ENCODE measurements at places on chromosomes 16 and 17.

DNA sequence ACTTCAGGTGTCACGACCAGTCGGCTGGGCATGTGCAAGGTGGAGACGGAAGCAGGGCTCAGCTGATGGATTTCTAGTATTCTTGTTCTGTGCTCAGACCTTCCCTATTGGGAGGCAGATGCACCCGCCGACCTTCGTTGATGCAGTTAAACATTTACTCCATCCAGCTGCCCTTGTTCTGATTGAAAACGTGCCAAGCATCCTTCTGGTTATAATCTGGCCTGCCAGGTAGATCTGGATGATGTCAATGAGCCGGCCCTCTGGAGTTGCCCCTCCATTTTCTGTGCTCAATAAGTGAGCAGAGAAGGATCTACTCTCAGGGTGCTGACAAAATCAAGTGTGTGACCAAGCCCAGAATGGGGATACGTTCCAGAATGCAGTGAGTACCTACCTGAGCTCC is 38.3 kb downstream of the CCDC182 start:
- DNase-seq, result peak; percentile 85

- DNase-seq, result no peak
Observed at GRCh38 chr17:73598212-73598611, 46.0 kb downstream of the SDK2 start.

DNA sequence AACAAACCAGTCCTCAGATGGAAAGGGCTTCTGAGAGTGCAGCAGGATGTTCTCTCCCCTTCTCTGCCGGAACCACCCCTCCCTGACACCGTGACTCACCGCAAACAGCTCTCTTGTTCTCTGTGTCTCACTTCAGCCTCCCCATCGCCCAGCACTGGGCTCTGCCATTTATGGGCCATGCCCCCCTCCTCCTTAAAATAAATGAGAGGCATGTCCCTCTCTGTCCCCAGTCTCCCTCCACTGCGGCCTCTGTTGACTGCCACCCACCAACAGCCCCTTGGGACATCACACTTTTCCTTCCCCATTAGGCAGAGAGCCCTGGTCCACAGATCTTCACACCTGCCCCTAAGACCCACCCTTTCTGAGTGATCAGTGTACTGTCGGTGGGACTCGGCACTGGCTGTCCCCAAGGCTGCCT is 6.3 kb downstream of the CCDC102A start:
- no peak for DNase-seq

DNA sequence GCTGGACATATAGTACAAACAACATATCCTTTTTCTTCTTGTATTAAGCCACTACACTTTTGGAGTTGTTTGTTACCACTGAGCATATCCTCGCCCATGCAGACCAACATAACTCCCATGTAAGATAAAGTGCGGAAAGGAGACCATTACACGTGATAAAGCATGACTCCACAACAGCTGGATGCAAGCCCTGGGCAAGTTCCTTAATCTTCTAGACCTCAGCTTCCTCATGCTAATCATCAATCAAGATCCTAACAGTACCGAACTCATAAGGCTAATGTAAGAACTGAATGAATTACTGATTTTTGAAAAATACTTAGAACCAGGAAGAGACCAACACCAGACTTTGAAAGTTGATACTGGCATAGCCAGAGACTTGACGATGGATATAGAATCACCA is 47.0 kb upstream of the GSG1L start:
- DNase-seq, result no peak

- no peak for DNase-seq
Observed at GRCh38 chr16:24516900-24517669, 22.3 kb upstream of the RBBP6 start.

GRCh38 chr17:70622368-70623260 is 453.3 kb downstream of the KCNJ2 start:
- no peak for DNase-seq

GRCh38 chr16:89523680-89524344 is 15.6 kb downstream of the SPG7 start:
- DNase-seq, result no peak

DNA sequence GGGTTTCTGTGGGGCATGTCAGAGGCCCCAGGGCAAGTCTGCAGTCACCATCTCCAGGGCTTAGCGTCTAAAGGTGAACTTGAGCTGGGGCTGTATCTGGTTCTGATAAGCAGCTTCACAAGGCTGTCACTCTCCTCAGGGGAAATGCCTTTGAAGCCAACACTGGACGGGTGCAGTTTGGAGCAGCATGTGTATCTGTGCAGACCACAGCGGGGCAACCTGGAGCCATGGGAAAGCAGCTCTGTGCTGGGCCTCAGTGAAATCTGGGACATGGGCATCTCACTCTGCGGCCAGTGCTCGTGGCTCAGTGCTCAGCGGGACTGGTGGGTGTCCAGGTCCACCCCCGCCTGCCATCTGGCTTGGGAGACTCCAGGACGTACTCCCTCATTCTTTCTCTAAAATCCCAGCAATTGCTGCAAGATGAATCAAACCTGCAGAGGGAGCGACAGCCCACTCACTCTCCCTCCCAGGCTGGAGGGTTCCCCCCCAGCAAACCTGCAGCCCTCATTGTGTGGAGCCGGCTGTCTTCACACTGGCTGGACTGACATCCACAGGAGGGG is 63.5 kb downstream of the PRMT7 start:
- no peak for DNase-seq

DNA sequence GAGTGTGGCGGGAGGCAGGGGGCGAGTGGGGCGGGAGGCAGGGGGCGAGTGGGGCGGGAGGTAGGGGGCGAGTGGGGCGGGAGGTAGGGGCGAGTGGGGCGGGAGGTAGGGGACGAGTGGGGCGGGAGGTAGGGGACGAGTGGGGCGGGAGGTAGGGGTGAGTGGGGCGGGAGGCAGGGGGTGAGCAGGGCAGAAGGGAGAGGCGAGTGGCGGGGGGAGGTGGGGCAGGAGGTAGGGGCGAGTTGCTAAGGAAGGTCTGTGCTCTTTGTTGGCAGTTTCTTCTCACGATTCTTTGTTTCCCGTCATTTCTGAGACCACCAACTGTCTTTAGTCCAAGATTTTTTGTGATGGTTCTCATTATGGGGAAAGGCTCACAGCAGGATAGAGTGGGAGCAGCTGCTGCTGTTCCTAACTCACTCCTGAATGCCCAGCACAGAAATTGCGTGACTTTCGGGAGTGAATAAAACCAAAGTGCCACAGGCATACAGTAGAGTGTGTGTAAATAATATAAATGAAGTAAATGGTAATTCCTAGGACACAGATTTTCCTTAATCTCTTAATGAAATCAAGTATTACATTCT is 44.7 kb downstream of the COG7 start:
- DNase-seq, result no peak

- no peak for DNase-seq
Observed at GRCh38 chr17:75693500-75694481, 26.7 kb downstream of the SAP30BP start.

- DNase-seq, result no peak
Observed at GRCh38 chr17:44417553-44417952, 28.1 kb upstream of the ITGA2B start.
